ENCODE measurements at places on chromosomes 5 and 9. TPM values are rescaled to one million over a fixed set of nuclear protein-coding genes. Genes with fewer than 3 reads are reported as not detected.

DNA sequence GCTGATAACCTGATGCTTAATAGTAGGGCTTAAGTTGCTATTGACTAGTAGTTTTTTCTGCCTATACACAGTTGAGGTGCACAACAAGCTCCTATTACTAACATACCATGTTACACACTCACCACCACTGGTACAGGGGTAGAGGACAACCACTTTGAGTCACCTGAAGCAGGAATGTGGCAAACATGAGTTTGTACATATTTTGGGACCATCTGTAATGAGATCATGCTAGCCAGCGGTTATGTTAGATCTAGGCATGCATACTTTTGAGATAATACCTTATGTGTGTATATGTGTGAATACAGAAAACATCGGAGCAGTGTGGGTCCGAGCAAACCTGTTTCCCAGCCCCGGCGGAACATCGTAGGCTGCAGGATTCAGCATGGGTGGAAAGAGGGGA, 72.8 kb upstream of the NXNL2 start:
- DNase-seq, result no peak

GRCh38 chr9:38118862-38119438, 49.9 kb upstream of the SHB start:
- no peak for DNase-seq

Gene PTGS1
- 5.0 TPM for total RNA-seq

Gene ANKRD34B
- total RNA-seq, result not detected

Gene DDX4
- 0.09 TPM for total RNA-seq

Gene TMEM174
- total RNA-seq, result not detected

DNA sequence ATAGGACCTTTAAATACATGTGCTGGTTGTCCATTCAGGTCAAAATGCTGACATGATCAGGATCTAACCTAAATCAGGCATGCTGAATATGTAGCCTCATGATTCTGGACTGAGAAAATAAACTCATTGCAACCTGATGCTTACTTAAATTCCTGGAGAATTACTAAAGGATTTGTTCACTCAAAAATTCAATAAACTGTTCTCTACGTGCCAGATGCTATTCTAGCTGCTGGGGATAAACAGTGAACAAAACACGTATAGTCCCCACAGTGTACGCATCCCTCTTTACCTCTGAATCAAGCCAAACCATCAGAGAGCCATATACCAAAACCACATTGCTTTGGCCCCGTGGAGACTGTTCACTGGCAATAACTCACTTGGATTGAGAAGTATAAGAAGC, 6.1 kb downstream of the SCAI start:
- DNase-seq, result no peak

Gene IRX4
- total RNA-seq, result not detected

- no peak for DNase-seq
These were observed 13.3 kb downstream of the PHAX start for GRCh38 chr5:126613941-126614592.

- no peak for DNase-seq
These were observed 7.2 kb downstream of the C1QTNF2 start for GRCh38 chr5:160363211-160363610.

- DNase-seq, result peak; percentile 35
These were observed 69.8 kb downstream of the ICE1 start for GRCh38 chr5:5492087-5492933.

DNA sequence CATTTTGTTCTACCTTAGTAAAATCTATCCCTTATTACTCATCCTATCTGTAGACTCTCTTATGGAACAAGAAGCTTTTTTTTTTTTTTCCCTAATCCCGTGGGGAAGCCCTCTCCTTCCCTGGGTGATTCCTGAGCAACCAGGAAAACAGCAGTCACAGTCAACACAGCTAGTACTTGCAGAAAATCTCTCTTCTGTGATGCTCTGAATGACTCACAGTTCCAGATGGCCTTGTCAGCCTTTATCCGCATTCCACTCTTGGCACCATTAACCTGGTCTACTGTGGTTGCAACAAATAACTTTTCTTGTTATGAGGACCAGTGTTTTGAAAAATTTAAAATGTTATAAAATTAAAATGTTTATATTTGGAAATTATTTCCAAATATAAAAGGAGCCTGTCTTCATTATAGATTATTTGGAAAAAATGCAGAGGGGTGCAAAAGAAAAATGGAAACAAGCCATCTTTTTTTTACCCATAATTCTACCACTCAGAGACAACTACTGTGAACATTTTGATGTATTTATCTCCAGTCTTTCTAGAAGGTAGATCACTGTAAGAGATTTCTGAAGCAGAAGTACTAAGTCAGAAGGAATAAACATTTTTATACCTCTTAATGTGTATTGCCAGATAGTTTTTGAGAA, 486.7 kb downstream of the RAB3C start:
- DNase-seq, result no peak

Gene IL3
- not detected for total RNA-seq

DNA sequence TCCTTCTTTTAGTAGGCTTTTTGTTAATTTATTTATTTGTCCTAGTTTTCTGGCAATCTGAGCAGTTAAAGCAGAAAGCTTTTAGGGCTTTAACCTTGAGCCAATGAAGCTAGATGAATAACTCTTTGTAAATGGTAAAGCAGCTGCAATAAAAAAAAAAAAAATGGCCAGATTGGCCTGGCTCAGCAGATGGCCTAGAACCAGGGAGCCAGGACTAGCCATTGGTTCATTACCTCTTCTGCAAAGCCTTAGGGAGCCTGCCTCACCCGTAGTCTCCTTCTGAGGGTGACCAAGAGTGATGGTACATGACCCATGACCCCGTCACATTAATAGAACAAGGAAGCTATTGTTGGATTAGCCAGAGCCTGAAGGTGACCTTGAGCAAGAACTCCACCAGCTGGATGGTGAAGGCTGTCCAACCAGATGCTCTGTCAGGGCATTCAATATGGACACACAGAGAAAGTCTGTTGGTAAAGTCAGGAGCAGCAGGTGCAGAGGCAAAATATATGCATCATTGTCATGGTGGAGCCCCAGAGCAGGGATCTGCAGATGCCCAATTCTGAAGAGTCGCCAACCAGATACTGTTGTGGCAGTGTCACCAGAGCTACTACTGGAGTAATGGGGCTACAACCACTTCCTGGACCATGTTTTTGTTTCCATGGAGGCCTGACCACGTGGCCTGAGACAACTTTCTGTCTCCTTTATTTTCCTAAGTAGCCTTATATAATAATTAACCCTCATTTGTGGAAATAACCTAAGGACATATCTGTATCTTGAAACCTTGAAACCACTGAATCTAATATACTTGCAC, 100.7 kb downstream of the MTX3 start:
- no peak for DNase-seq

DNA sequence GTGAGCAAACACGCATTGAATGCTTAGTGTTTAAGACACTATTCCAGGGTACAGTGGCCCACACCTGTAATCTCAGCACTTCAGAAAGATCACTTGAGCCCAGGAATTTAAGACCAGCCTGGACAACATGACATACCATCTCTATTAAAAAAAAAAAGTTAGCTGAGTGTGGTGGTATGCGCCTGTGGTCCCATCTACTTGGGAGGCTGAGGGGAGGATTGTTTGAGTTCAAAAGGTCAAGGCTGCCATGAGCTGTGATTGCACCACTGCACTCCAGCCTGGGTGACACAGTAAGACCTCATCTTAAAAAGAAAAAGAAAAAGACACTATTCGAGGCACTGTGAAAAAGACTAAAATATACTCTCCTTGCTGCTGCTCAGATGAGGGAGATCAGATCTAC, 240.7 kb downstream of the NR3C1 start:
- DNase-seq, result no peak

GRCh38 chr5:10304932-10305331, 2.8 kb downstream of the CMBL start:
- DNase-seq, result no peak

Gene GIN1
- total RNA-seq, result 6.2 TPM

All from pancreas (tissue), 10 donors.